ENCODE measurements at places on chromosomes 4 and X.

DNA sequence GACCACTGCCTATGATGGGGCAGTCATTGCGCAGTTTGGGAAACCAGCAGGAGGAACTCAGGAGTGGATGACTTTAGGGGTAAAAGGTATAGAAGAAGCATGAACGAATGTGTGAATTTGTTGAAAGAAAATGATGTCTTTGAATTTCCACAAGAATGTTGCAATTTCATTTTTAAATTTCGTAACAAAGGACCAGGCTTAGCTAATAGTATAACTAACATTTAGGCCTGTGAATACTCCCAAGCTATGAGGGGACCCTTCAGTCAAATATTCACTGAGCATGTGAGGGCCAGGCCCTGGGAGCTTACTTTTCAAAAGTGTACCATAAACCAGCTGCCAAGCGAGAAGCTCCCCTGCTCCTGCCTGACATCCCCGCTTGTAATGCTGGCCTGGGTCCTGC, 5.3 kb downstream of the MPC1L start:
- DNase-seq, result no peak

GRCh38 chrX:107750861-107751445, 24.6 kb downstream of the TSC22D3 start:
- no peak for DNase-seq

- no peak for DNase-seq
Measured at GRCh38 chrX:129123795-129124194, 399.5 kb downstream of the SMARCA1 start.

DNA sequence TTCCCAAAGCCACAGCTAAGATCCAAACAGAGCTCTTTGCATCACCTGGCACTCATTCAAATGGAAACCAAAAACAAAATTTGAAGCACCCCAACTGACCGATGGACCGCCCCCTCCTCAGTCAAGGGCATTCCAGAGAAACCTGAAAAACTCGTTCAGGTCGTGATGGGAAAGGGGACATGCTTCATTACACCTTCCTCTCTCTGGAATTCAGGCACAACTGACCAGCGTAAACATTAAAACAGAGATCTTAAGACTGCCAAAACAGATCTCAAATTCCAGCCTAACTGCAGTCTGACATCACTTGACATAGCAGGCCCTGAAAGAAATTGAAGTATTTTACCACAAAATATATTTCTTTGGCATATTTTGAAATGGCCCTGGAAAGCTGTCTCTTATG, 28.5 kb downstream of the PTTG2 start:
- DNase-seq, result no peak

DNA sequence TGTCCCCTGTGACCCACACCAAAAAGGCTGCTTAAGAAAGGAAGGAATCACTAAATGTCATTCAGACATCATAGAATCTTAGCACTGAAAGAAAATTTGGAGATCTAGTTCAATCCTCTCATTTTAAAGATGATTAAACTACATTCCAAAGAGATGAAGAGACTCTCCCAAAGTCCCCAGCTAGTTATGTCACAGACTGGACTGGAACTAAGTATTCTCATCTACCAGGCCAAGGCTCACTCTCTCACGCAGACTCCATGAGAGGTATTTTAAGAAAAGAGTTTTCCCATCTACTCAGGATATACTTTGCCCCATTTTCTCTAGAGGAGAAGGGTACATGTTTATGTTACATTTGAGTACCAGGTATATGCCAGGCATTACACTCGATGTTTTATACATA, 6.9 kb downstream of the FABP2 start:
- DNase-seq, result no peak

GRCh38 chr4:164081801-164082200, 587.3 kb downstream of the TMA16 start:
- no peak for DNase-seq

DNA sequence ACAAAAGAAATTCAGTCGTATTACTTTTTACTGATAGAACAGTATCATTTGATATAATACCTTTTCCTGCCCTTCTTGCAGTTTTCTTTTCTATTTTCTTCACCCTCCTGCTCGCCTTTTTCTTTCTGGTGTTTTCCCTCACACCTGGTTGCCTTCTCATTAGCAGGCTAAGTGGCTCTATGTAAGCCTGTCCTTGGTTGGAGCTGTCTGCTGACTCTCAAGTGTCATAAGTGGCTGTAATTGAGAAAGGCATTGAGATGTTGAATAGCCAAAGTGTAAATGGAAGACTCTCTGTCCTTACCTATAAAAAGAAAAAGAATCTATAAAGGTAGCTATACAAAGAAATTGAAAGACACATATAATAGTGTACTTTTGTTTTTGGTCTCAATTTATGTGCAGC, 180.7 kb downstream of the ADGRL3 start:
- no peak for DNase-seq

DNA sequence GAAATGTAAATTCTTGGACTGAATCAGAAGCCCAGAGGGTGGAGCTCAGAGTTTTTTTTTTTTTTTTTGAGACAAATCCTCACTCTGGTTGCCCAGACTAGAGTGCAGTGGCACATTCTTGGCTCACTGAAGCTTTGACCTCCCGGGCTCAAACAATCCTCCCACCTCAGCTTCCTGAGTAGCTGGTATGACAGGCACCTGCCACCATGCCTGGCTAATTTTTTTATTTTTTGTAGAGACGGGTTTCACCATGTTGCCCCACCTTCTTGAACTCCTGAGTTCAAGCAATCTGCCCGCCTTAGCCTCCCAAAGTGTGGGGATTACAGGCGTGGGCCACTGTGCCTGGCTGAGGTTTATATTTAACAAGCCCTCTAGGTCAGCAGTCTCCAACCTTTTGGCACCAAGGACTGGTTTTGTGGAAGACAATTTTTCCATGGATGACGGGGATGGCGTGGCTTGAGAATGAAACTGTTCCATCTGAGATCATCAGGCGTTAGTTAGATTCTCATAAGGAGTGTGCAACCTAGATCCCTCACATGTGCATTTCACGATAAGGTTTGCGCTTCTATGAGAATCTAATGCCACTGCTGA, 76.7 kb downstream of the FHIP1A start:
- DNase-seq, result no peak

DNA sequence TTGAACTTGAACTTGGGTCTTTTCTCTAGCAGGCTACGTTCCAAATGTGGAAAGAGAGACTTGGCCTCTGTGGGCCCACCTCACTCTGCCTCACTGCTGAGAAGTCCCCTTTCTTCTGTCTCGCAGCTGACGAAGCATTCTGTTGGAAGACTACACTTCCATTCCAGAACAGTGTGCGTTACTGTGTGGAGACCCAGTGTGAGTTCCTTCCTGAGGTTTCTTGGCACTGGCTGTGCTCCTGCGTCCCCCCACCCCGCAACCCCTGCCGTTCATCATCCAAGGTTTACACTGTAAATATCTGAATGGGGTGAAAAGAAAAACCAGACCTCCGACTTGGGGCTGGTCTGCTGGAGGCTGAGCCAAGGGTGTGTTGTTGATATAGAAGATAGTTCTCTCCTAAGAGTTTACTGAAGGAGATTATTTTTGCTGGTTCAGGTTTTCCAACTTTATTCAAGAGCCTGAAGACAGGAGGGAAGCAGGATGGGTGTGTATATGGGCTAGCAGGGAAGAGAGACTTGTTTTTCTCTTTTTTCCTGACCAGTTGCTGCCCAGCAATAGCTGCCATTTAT, 34.7 kb downstream of the NHSL2 start:
- DNase-seq, result no peak

Data from GM12891 (cell line).